ENCODE measurements at places on chromosomes 2 and 18. TPM values are rescaled to one million over a fixed set of nuclear protein-coding genes. Genes with fewer than 3 reads are reported as not detected.
A peak's percentile ranks its signal among the peaks of the same experiment; 100 is the strongest.

- no peak for DNase-seq
Observed at GRCh38 chr2:114068438-114068837, 178.5 kb downstream of the ACTR3 start.

DNA sequence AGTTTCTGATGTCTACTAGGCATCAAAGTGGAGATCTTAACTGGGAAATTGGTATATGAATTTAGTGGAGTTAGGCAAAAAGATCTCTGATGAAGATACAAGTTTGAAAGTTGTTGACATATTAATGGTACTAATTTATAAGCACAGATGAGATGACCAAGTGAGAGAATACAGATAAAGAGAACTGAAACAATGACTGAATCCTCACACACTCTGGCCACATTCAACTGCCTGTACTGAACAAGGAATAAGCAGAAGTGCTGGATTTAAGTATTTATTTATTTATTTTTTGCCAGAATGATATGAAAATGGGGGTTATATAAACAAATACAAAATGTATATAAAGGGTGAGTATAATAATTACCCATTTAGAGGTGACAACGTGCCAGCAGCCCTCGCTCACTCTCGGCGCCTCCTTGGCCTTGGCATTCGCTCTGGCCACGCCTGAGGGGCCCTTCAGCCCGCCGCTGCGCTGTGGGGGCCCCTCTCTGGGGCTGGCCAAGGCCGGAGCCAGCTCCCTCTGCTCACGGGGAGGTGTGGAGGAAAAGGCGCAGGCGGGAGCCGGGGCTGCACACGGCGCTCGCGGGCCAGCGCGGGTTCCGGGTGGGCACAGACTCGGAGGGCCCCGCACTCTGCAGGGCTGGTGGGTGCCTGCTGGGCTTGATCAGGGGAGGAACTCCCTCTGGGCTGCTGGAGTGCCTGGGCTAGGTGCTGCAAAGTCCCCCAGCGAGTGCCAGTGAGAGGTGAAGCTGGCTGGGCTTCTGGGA is 1363.9 kb upstream of the CRIM1 start:
- DNase-seq = no peak

- DNase-seq = no peak
Observed at GRCh38 chr2:186309901-186310300, 176.2 kb upstream of the ZC3H15 start.

DNA sequence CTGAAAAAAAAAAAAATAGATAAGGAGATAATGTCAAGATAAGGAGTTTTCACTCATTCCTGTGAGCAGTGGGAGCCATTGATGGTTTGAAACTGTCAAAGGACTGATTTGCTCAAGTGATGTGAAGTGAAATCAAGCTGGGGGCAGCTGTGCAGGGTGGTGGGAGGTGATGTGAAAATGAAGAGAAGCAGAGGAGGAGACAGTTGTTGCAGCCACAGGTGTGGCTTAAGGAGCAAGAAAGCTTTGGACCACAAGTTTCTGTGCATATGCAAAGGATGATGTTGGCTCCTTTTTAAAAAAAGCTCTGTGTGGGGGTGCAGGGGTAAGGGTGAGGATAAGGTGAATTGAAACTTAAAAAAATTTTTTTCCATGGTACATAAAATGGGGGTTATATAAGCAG is 8.3 kb downstream of the EFR3B start:
- no peak for DNase-seq

- DNase-seq = peak; percentile 28
Observed at GRCh38 chr18:75173125-75173432, 35.9 kb downstream of the PTGR3 start.

KIF3C gene
- total RNA-seq = 16.9 TPM

DNA sequence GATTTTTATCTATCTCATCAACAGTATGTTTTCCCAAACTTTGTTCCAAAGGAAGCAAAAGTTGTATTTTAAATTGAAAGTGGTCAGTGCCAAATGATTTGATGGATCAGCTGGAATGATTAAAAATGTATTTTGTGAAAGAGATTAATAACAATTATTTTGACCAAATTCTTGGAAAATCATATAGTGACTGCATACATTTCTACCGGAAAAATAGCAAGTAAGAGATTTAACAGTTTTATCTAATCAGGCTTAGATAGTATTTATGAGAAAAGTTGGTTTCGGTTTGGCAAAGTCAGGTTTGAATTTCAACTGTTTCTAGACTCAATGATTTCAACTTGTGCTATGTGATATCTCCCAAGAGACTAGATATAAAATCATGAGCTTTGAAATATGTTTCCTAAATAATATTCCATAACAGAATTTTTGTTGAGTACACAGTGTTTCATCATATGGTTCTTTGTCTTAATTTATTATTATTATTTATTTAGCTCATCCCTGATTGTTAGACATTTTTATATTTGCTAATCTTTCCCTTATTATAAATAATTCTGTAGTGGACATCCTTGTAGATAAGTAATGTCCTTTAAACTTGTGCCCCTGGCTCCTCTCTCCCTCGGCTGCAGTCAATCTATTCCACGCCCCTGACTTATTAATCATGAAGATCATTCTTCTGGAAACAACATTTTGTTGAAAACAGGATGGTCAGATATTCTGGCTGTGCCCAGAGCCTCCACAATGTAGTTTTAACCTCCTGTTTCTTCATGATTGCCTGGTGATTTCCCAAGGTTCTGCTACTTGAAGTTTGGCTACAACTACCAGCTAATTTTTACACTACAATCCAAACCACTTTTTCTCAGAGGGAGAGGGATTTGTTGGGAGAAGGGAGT is 520.7 kb upstream of the TCF4 start:
- no peak for DNase-seq

RFX8 gene
- 4.6 TPM for total RNA-seq

GRCh38 chr18:68740966-68741365 is 26.1 kb upstream of the TMX3 start:
- no peak for DNase-seq

DNA sequence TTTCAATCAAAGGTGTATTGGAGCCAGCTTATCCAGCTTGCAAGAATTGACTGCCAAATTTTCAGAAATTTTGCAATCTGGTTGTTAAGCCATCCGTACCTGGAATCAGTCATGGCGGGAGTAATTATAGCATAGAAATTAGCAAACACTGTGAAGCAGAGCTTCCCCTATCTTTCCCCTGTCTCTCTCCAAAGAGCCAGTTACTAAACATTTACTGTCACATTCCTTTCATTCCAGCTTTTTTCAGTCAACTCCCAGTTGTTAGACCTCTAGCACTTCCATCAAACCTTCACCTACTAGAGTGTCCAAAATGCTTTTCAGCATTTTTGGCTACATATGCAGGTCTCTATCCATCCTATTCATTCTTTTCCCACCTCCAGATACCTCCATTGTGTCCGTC is 137.4 kb downstream of the MC4R start:
- DNase-seq = no peak

RUFY4 gene
- not detected for total RNA-seq

Measured in Daoy (cell line).